Activated effector memory CD4-positive, alpha-beta T cell treated with Interleukin-2 at 50 U/mL for 16 hours (primary cell): ENCODE measurements at places on chromosomes 4 and X.

DNA sequence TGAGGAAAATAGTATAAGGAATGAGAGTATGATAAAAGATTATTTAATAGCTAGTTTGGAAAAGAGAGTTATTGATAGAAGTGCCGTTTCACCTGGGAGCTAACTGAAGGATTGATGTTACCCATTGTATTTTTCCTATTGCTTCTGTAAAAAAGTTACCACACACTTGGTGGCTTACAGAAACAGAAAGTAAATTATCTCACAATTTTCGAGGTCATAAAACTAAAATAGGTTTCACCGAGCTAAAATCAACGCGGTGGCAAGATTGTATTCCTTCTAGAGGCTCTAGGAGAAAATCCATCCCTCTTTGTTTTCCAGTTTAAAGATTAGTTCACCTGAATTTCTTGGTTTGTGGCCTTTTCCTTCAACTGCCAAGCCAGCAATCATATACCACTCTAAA is 11.1 kb upstream of the TRAM1L1 start:
- no peak for DNase-seq

DNA sequence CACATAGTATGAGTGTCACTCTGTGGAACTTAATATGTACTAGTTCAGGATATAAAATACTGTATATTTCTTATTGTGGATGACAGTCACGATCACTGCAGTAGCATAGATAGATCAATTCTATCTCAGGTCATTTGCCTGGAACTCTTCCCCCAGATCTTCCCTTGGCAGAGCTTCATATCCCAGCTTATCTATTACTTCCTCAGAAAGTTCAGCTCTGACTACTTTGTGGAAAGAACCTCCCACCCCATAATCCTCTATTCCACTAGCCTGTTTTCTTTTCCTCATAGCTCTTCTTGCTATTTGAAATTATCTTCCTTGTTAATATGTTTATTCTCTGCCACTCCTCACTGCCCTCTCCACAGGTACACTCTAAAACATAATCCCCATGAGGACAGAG is 10.9 kb downstream of the FAM241A start:
- no peak for DNase-seq

DNA sequence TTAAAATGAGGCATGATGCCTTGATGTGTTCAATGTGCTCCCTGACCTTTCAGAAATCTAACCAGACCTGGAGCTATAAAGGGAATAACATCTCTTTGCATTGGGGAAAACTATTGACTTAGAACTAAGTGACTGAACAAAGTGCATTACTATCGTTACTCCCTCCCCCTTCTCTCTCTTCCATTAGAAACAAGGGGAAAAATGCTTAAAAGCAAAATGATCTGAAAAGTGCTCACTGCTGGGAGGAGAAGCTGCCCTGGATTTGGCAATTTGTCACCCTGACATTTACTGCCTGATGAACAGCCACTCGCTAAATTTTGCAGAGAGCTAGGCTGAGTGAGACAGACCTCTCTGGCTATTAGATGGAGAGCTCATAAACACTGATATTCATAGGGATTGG is 48.6 kb upstream of the PARM1 start:
- no peak for DNase-seq

DNA sequence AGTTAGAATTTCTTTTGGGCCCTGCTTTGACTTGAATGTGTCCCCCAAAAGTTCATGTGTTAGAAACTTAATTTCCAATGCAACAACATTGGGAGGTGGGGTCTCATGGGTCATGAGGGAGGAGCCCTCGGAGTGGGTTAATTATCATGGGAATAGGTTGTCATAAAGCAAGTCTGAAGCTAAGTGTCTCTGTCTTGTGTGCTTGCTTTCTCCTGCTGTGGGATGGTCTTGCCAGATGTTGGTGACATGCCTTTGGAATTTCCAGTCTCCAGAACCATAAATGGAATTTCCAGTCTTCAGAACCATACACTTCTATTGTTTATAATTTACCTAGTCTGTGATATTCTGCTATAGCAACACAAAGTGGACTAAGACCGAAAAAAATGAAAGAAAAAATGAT is 71.6 kb downstream of the RASL11B start:
- no peak for DNase-seq

DNA sequence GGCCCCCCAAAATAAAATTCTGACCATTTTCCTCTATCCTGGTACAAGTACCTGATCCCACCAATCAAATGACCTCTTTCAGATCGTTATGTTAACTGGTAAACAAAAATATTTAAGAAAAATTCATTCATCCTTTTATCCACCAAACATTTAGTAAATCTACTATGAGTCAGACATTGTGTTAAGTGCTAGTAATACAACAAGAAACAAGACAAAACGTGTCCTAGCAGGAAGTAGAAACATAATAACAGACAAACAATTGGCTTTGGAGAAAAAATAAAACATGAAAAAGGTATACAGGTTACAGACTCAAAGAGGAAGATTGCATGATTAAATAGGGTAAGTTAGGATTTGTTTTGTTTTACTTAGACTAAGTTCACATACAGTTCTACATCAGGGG is 43.7 kb downstream of the ANTXR2 start:
- no peak for DNase-seq

DNA sequence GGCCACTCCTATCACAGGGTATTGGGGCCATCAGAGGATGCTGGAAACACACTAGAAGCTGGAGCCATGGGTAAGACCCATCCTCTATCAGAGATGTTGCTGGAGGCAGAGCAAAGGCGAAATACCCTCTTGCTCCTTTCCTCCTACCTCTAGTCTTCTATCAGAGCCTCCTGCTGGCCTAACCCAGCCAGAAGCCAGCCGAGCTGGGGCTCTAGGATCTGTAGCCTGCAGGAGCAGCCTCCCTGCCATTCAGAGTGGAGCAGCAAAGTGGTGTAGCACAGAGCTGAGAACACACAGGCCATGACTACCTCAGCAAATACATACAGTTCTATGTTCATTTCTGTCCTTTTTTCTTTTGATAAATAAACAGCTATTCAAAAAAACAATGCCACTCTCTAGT is 35.7 kb downstream of the GATB start:
- DNase-seq = no peak

GRCh38 chrX:8189096-8189830 is 18.2 kb upstream of the VCX2 start:
- DNase-seq = no peak

- DNase-seq = no peak
Measured at GRCh38 chrX:105876658-105877057, 54.3 kb downstream of the NRK start.

DNA sequence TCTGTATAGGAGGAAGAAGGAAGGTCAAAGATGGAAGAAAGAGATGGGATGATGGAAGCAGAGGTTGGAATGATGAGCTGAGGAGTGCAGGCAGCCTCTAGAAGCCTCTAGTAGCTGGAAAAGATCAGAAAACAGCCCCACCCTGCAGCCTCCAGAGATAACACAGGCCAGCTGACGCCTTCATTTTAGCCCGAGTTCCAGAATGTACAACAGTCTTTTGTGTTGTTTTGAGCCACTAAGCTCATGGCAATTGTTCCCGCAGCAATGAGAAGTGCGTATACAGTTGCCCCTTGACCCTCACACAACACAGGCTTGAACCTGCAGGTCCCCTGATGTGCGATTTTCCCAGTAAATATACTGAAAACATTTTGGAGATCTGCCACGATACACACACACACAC is 72.0 kb downstream of the WFS1 start:
- no peak for DNase-seq

DNA sequence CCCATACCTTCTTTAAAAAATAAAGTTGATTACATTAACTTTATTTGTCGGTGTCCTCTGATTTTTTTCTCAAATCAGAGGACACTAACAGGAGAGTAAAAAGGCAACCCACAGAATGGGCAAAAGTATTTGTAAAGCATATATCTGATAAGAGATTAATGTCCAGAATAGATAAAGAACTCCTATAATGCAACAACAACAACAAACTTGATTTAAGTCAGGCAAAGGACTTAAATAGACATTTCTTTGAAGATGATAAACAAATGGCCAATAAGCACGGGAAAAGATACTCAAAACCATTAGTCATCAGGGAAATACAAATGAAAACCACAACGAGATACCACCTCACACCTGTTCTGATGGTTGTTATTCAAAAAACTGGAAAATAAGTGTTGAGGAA is 28.7 kb downstream of the DOCK11 start:
- DNase-seq = no peak

- no peak for DNase-seq
Measured at GRCh38 chr4:156825074-156825473, 146.5 kb downstream of the PDGFC start.
